ENCODE measurements at places on chromosomes 16 and 17. TPM values are rescaled to one million over a fixed set of nuclear protein-coding genes. Genes with fewer than 3 reads are reported as not detected.

Gene APOBR
- total RNA-seq = 4.3 TPM

Gene TNFSF13
- 0.51 TPM for total RNA-seq

Gene SLC22A31
- total RNA-seq = 1.1 TPM

Gene HS3ST3A1
- total RNA-seq = 12.0 TPM

Gene ABI3
- 0.09 TPM for total RNA-seq

Gene MMP15
- 20.4 TPM for total RNA-seq

Gene LGALS9B
- total RNA-seq = not detected

Gene CCDC92B
- total RNA-seq = not detected

Gene GSG1L
- not detected for total RNA-seq

Gene KRT40
- not detected for total RNA-seq

Gene SLC52A1
- total RNA-seq = not detected

Gene VPS25
- 131 TPM for total RNA-seq

Gene PPY
- total RNA-seq = not detected

Gene CCDC200
- not detected for total RNA-seq

Gene PPM1E
- total RNA-seq = 5.7 TPM

Gene HOXB5
- total RNA-seq = 2.6 TPM

Gene LRRC36
- total RNA-seq = not detected

Gene AOC2
- 1.1 TPM for total RNA-seq

Gene GP1BA
- not detected for total RNA-seq

Gene CORO1A
- total RNA-seq = 17.8 TPM

Gene FAM20A
- total RNA-seq = not detected

Gene KRTAP17-1
- total RNA-seq = not detected

Gene UMOD
- not detected for total RNA-seq

Gene KRT16
- not detected for total RNA-seq

Gene CTRB1
- total RNA-seq = 5.3 TPM
